ENCODE measurements at places on chromosomes 1 and 21.

DNA sequence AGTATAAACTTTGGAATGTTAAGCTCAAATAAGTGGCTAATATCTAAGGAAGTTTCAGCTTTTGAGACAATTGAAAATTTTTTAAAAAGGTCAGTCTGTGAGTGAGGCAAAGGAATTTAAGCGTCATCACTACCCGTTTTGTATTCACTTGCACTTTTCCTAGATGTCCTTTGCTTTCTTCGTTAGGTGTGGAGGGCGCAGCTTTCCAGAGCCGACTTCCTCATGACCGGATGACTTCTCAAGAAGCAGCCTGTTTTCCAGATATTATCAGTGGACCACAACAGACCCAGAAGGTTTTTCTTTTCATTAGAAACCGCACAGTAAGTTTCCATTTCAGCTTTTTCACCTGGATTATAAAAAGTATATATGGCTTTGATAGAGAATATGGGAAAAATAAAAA, 30.9 kb downstream of the KDM1A start:
- DNase-seq, result no peak

DNA sequence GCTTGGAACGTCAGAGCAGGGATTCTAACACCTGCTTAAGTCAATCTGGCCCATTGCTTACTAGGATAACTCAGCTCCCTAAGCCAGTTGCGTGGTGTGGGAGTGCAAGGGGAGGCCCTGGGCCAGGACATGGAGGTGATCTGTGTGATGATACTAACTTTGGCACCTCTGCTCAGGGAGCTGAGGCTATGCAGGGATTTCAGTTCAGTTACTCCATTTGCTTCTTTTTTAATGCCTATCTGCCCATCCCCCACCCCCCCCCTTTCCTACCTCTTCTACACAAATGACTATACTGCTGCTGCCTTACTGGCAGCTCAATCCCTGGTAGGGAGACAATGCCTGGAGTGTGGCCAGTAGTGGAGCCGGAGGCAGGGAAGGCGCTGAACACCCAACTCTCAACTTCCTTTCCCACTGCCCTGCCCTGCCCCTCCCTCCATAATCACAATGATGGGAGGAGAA, 19.5 kb downstream of the INKA2 start:
- no peak for DNase-seq

DNA sequence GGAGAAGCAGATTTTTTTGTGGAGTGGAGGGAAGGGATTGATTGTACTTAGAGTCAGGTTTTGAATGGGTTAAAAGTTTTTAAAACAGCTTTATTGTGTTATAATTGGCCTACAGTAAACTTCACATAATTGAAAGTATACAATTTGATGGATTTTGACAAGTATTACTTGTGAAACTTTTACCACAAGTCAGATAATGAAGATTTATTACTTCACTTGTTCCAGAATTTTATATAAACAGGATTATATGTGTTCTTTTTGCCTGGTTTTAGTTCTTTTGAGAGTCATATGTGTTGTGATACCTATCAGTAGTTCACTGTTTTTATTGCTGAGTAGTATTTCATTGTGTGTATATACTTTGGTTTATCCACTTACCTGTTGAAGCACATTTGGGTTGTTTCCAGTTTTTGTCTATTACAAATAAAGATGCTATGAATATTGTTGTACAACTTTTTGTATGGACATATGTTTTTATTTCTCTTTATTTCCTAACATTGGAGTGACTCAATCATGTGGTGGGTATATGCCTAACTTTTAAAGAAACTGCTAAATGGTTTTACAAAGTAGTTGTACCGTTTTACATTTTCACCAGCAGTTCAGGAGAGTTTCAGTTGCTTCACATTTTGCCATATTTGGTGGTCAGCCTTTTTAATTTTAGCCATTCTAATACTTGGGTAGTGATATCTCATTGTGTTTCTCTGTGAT, 71.0 kb downstream of the DYRK1A start:
- no peak for DNase-seq

GRCh38 chr1:216461466-216461865, 38.2 kb upstream of the USH2A start:
- DNase-seq, result no peak

GRCh38 chr21:39097335-39097861, 85.9 kb downstream of the PSMG1 start:
- no peak for DNase-seq

- DNase-seq, result no peak
Observed at GRCh38 chr1:233491953-233492620, 121.8 kb upstream of the KCNK1 start.

Data from prostate gland (tissue), 2 donors.